ENCODE measurements at places on chromosomes 4 and X.

DNA sequence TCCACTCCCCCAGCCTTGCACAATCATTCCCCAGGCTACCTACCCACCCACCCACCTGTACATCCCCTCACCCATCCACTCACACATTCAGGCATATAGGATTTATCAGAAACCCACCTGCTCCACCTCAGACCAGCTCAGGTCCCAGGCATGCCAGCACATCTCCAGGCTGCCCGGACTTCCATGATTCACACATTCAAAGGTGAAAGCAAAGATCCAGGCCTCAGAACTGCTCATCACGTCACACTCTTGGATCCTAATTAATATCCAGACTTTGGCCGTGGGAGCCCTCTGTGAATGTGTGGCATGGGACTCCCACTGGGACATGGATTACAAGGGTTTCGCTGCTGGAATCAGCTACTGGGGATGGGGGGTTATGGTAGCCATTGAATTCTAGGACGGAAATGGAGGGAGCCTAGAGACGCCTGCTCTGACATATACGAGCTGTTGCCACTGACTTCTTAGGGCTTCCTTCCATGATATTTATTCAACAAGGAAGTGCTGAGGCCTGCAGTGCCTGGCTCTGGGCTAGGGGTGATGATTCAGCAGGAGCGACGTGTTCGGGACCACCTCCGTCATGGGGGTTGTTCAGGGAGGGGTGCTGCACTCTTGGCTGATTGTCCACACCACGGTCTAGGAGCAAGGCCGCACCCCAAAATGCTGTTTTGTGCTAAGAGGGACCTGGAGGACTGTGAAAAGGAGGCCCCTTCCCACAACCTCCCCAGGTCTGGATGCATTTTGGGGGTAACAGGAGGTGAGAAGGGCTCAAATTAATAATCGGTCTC lies 56.9 kb upstream of the ADRA2C start:
- no peak for DNase-seq

DNA sequence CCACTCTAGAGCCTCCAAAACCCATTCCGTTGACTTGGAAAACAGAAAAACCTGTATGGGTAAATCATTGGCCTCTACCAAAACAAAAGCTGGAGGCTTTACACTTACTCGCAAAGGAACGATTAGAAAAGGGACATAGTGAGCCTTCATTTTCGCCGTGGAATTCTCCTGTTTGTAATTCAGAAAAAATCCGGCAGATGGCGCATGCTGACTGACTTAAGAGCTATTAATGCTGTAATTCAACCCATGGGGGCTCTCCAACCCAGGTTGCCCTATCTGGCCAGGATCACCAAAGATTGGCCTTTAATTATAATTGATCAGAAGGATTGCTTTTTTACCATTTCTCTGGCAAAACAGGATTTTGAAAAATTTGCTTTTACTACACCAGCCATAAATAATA lies 60.8 kb downstream of the ZNF732 start:
- DNase-seq, result no peak

- no peak for DNase-seq
Measured at GRCh38 chrX:17030092-17030491, 83.6 kb downstream of the REPS2 start.

DNA sequence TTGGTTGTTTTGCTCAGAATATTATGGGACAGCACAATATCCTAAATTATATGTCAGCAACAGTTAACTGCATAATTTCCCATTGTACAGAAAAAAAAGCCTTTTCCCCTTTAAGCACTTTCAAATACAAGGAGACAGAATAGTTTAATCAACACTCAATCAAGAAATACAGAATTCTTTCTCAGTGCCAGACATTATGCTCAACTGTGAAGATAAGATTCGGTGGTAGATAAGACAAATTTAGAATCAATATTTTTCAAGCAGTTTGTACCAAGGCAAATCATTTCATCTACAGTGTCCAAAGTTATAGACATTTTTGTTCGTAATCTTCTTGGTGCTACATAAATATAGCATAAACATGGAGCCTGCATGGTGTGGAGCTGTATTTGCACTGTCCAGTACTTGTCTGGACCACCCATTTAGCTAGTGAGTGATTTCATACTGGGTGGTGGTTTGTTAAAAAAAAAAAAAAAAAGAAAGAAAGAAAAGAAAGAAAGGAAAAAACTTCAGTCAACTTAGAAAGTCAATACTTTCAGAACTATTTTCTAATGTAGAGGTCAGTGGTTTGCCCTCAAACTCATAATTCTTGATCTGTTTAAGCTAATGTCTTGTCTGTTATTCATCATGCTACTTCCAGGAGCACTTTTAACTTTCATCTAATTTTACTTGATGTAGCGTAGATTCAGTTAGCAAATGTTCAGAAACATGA lies 522.9 kb downstream of the FAT4 start:
- no peak for DNase-seq

GRCh38 chrX:25742334-25742733 lies 395.8 kb upstream of the MAGEB18 start:
- no peak for DNase-seq

DNA sequence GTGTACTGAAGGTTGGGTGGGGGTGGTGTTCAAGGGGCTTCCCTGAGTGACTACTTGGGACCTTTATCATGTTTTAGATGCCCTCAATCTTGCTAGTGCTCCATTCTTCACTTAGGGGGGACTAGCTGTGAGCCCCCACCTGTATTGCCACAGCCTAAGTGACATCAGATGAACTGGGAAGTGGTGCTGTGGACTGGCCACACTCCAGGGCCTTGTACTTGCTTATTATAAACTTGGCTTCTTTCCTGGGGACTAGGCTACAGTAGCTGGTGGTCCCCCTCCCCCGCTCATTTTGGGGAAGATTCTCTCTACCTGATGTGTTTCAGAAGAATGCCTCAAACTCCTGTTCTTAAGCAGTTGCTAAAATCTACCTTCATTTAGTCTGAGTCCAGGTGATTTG lies 46.7 kb upstream of the WDR1 start:
- no peak for DNase-seq

DNA sequence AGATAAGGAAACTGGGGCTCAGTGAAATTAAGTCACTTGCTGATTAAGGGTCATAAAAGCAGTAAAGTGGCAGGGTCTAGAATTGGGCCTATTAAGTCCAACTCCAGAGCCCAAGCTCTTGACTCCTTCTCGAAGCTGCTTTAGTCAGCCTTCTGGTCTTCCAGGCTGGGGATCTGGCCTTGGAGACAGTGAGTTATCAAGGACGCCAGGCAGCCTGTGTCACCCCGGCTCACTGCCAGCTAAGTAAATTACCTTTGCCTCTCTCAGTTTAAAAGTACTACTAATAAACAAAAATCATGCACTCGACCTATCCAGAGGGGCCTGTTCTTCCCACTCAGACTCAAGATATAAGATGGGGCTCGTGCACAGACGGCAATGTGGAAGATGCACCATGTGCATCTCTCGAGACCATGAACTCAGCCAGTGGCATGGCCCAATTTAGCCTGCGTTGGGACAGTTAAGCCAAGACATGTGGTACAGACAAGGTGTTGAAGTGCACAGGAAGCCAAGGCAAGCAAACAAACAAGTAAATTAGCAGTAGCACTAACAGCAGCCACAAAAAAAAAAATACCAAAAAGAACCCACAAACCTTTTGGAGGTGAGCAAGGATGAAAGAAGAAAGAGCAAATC lies 62.0 kb upstream of the MAP3K15 start:
- DNase-seq, result no peak

DNA sequence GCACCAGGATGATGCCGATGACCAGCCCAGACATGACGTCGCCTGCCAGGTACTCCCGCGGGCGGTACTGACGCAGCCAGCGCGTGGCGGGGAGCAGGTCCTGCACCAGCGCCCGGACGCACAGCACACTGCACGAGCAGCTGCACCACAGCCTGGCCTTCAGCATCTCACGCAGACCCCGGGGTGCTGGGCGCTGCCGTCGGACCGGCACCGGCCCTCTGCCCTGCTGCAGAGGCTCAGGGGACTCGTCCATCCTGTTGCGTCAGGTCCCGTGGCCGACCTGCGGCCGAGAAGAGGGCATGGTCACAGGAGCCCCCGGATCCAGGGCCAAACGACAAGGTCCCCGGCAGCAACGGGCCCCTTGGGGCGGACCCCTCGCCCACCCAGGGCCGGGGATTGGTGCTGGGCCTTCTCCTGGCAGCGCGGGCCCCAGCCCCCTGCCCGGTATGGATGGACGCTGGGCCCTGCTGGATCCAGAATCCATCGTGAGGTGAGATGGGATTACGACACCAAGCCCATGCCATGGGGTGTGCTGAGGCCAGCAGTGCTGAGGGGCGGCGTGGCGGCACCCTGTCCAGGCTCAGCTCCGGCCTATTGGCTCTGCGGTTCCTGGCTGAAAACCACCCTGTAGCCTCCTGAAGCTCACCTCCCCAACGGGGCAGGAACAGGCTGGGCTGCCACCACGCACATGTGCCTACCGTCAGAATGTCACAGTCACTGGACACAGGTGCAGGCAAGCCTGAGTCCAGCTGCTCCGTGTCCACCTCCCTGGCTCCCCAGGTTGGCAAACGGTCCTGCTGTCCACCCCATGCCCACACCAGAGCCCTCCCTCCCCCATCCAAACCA lies 1.5 kb downstream of the SLC26A1 start:
- no peak for DNase-seq

DNA sequence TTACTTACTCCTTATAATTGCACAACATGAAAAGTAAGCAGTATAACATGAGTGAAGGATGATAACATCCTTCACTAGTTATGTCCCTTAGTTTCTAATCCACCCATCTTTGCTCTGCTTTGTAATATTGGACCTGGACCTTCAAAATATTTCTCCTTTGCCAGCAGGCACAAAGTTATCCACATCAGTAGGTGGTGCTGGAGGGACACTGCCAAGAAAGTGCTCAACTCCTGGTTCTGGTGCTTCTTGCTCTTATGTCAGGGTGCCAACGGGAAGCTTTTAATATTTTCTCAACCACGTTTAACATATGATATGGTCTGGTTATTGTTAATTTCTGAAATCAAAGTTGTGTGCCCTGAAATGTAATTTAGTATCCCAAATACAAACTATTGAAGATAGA lies 49.1 kb downstream of the TMEM165 start:
- DNase-seq, result no peak

GRCh38 chrX:45710081-45710801 lies 509.6 kb upstream of the DIPK2B start:
- DNase-seq, result peak; percentile 20

GRCh38 chr4:139666735-139667281 lies 1.2 kb downstream of the MGST2 start:
- no peak for DNase-seq

DNA sequence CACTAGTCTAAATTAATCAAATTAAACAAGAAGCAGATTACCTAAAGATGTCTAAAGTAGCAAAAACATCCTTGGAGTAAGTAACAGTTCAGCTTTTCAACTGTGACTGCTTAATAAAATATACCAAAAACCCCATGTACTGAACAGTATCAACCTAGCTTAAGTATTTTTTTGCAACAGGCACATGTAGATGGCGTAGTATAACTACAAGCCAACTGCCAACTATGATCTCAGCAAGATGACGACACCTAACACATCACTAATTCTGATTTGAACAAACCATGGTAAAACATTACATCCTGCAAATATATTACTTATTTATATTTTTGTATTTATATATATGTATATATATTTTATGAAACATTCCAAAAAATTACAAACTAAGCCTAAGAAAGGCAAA lies 24.5 kb downstream of the DHX15 start:
- DNase-seq, result no peak

DNA sequence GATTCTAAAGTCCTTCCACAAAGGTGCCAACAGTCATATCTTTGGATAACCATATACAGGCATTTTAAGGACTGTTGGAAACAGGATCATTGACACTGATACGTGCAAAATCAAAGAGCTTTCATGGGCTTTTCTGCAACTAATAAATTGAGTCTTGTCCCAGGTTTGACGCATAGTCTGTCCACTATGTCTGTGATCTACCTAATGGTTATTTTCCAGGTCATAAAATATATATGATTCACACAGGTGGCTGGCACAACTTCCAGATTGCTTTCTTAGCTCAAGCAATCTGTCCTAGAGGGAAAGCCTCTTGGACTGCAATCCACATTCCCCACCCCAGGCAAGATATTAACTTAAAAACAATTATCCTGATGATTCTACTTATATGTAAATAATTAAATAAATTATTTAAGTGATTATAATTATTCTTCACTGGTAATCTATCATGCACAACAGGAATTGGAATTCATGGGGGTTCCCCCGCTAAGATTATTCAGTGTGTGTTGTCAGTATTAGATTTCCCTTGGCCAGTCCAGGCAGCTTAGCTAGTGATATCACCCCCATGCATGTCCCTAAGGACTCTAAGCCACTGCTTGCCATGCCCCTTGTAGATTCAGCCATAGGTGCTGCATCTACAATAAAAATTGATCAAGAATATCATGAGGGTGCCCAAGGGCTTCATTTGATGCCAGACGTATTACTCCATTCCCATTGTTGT lies 97.8 kb downstream of the TLL1 start:
- DNase-seq, result no peak

- no peak for DNase-seq
Measured at GRCh38 chrX:85024044-85024443, 20.4 kb downstream of the APOOL start.

GRCh38 chr4:137267024-137267423 lies 265.3 kb downstream of the PCDH18 start:
- DNase-seq, result no peak

GRCh38 chrX:2261831-2262667 lies 238.7 kb downstream of the DHRSX start:
- no peak for DNase-seq

DNA sequence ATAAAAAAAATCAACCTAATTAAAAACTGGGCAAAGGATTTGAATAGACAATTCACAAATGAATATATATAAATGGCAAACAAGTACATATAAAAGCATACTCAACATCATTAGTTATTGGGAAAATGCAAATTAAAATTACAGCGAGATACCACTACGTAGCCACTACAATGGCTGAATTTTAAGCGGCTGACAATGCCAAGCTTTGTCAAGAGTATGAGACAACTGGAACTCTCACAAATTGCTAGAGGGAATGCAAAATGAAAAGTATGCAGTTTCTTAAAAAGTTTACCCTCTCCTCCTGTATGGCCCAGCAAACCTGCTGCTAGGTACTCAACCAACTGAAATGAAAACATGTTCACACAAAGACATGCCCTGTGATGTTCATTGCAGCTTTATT lies 34.8 kb downstream of the ZFP42 start:
- no peak for DNase-seq

- no peak for DNase-seq
Measured at GRCh38 chr4:137707102-137707620, 174.9 kb upstream of the PCDH18 start.

- DNase-seq, result no peak
Measured at GRCh38 chrX:115912372-115912897, 258.1 kb upstream of the AGTR2 start.

DNA sequence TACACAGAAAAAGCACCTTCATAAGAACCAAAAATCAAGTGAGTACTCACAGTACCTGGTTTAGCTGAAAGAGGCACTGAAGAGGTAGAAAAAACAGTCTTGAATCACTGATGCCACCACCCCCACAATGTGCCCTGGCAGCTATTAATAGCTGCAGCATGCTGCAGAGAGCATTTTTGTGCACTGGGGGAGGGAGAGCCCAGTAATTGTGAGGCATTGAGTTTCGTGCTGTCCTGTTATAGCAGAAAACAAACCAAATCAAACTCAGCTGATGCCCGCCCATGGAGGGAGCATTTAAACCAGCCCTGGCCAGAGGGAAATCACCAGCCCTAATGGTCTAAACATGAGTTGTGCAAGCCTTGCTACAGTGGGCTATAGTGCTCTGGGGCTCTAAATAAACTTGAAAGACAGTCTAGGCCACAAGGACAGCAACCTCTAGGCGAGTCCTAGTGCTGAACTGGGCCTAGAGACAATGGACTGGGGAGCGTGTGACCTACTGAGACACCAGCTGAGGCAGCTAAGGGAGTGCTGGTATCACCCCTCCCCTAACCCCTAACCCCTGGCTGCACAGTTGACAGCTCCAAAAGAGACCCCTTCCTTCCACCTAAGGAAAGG lies 106.3 kb upstream of the TMLHE start:
- no peak for DNase-seq

All from smooth muscle cell of the brain vasculature (primary cell).